ENCODE measurements at places on chromosomes 6 and 20.

DNA sequence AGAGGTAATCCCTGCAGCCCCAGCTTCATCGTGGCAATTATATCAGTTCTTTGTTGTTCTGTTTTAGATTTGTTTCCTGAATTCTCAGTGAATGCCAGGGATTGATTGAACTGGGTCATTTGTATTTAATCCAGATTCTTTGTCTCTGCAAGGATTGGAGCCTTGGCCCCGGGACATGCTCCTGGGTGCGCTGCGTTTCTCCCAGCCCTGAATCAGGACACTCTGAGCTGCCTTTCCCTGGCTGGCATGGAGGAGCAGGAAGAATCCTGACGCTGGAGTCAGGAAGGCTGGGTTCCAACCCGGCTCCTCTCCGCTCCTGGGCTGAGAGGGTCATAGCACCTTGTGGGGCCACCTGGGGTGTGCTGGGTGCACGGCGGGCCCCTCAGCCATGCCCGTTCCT, 545.6 kb downstream of the QKI start:
- peaks cover 11% of the 10 kb centered on the region for H3K27me3 ChIP-seq
- H3K4me3 ChIP-seq = no peak overlapping the region
- DNase-seq = no peak
- H3K36me3 ChIP-seq = no peaks in the 10 kb centered on the region
- H3K27ac ChIP-seq = no peak overlapping the region

DNA sequence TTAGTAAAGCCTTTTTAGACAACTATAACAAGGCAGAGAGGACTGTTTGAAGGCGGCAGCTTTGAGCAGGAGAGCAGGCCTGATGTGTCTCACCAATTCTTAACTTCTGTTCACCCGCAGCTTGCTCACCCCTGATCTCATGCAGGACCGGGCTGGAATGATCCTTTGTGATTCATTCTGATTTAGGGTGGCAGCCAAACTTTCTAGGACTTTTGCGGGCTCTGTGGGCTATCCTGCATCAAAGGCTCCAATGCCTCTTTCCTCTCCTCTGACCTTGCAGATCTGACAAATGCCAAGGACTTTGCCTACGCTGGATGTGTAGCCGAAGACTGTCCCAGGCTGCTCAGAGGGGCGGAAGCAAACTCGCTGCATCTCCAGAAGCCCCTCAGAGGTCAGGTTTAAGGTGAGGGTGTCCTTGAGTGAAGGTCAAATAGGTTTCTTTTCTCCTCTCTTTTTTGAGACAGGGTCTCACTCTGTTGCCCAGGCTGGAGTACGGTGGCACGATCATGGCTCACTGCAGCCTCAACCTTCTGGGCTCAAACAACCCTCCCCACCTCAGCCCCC, 72.3 kb downstream of the VEGFA start:
- H3K27ac ChIP-seq = no peak overlapping the region
- no peak for DNase-seq
- no peaks in the 10 kb centered on the region for H3K36me3 ChIP-seq

GRCh38 chr20:9663423-9663822, 149.0 kb downstream of the LAMP5 start:
- H3K27me3 ChIP-seq = no peaks in the 10 kb centered on the region
- H3K27ac ChIP-seq = no peak overlapping the region
- no peak for DNase-seq
- no peaks in the 10 kb centered on the region for H3K36me3 ChIP-seq
- no peak overlapping the region for H3K4me3 ChIP-seq

GRCh38 chr6:105569706-105570105, 166.8 kb upstream of the PREP start:
- no peak overlapping the region for H3K27ac ChIP-seq
- H3K4me1 ChIP-seq = peaks cover 2% of the 10 kb centered on the region
- H3K27me3 ChIP-seq = peaks cover 19% of the 10 kb centered on the region
- DNase-seq = no peak

- no peaks in the 10 kb centered on the region for H3K27me3 ChIP-seq
- DNase-seq = no peak
- H3K27ac ChIP-seq = no peak overlapping the region
- no peak overlapping the region for H3K4me3 ChIP-seq
- no peaks in the 10 kb centered on the region for H3K4me1 ChIP-seq
- peaks cover 4% of the 10 kb centered on the region for H3K36me3 ChIP-seq
Measured at GRCh38 chr6:145699462-145699861, 35.9 kb downstream of the EPM2A start.

DNA sequence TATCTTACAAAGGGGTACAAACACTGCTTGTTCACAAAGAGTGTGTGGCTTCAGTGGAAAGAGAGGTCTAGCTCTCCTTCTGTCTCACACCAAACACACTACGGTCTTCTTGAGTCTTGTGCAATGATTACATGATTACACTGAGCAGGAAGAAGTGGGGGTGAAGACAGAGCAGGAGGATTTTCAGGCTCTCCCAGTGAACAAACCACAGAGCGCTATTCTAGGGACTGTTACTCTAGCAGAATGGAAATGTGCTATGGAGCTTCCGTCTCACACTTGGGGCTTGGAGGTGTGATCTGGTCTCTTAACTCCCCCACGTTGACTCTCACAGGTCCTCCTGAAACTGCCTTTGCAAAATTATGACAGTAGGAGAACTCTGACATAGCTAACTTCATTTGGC, 203.4 kb downstream of the MYLK4 start:
- DNase-seq = no peak
- H3K36me3 ChIP-seq = no peaks in the 10 kb centered on the region
- H3K4me1 ChIP-seq = peaks cover 12% of the 10 kb centered on the region
- no peak overlapping the region for H3K4me3 ChIP-seq
- H3K27me3 ChIP-seq = peaks cover 63% of the 10 kb centered on the region
- no peak overlapping the region for H3K27ac ChIP-seq

DNA sequence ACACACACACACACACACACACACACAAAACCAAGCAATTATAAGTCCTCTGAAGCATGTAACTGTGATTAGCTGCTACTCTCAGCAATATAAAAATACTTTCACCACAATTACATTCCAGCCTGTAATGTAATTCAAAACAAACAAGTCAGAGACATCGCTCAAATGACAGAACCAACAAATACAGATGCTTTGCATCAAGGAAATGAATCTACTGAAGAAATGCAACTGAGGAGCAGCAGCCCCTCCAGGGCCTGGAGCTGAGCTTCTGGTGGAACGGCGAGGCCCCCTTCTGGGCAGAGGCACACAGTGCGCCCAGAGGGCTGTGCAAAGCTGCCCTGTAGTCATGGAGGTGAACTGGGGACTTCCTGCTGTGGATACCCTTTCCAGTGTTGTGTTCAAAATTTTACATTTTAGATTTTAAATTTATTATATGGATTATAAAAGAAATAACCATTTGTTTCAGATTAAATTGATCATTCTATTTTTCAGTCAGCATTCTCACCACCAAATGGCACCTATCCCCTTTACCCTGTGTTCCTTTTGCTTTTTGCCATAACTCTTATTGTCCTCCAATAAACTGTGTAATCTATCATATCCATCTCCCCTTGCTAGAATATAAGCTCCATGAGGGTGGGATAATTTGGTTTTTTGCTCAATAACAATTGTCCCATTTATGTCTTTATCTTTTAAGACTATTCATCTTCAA, 23.2 kb downstream of the ADAT2 start:
- no peak overlapping the region for H3K4me3 ChIP-seq
- H3K4me1 ChIP-seq = peaks cover 7% of the 10 kb centered on the region
- H3K36me3 ChIP-seq = peaks cover 16% of the 10 kb centered on the region
- H3K27me3 ChIP-seq = no peaks in the 10 kb centered on the region
- DNase-seq = peak; percentile 86
- H3K27ac ChIP-seq = no peak overlapping the region

GRCh38 chr20:16064989-16065707, 508.1 kb downstream of the KIF16B start:
- no peak overlapping the region for H3K27ac ChIP-seq
- H3K27me3 ChIP-seq = no peaks in the 10 kb centered on the region
- DNase-seq = no peak
- no peak overlapping the region for H3K4me3 ChIP-seq
- H3K36me3 ChIP-seq = no peaks in the 10 kb centered on the region
- H3K4me1 ChIP-seq = no peaks in the 10 kb centered on the region

- peak; percentile 34 for DNase-seq
- no peak overlapping the region for H3K4me3 ChIP-seq
- no peaks in the 10 kb centered on the region for H3K36me3 ChIP-seq
- no peak overlapping the region for H3K27ac ChIP-seq
- peaks cover 2% of the 10 kb centered on the region for H3K27me3 ChIP-seq
- no peaks in the 10 kb centered on the region for H3K4me1 ChIP-seq
Measured at GRCh38 chr20:46720776-46721425, 11.5 kb downstream of the SLC2A10 start.

DNA sequence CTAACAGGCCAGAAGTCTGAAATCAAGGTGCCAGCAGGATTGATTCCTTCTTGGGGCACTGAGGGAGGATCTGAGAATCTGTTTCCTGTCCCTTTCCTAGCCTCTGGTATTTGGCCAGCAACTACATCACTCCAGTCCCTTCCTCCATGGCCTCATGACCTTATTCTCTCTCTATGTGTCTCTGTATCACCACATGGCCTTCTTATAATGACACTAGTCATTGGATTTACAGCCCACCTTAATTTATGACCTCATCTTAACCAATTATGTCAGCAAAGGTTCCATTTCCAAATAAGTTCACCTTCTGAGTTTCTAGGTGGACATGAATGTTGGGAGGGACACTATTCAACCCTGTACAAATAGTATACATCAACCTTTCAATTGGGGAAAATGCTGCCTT, 29.3 kb downstream of the SCML4 start:
- DNase-seq = no peak
- H3K4me1 ChIP-seq = peaks cover 70% of the 10 kb centered on the region
- no peak overlapping the region for H3K4me3 ChIP-seq
- H3K36me3 ChIP-seq = peaks cover 1% of the 10 kb centered on the region

- no peaks in the 10 kb centered on the region for H3K27me3 ChIP-seq
- no peak overlapping the region for H3K4me3 ChIP-seq
- H3K36me3 ChIP-seq = no peaks in the 10 kb centered on the region
- no peak overlapping the region for H3K27ac ChIP-seq
Measured at GRCh38 chr20:11012975-11013374, 339.2 kb upstream of the JAG1 start.

- H3K27ac ChIP-seq = no peak overlapping the region
- no peak overlapping the region for H3K4me3 ChIP-seq
- H3K4me1 ChIP-seq = peaks cover 6% of the 10 kb centered on the region
- no peak for DNase-seq
Measured at GRCh38 chr6:46323966-46324622, 153.3 kb upstream of the ENPP5 start.

GRCh38 chr20:21464916-21465315, 48.9 kb downstream of the NKX2-2 start:
- no peak overlapping the region for H3K4me3 ChIP-seq
- H3K4me1 ChIP-seq = no peaks in the 10 kb centered on the region
- H3K27me3 ChIP-seq = peaks cover 22% of the 10 kb centered on the region
- no peak overlapping the region for H3K27ac ChIP-seq
- H3K36me3 ChIP-seq = no peaks in the 10 kb centered on the region
- DNase-seq = no peak

DNA sequence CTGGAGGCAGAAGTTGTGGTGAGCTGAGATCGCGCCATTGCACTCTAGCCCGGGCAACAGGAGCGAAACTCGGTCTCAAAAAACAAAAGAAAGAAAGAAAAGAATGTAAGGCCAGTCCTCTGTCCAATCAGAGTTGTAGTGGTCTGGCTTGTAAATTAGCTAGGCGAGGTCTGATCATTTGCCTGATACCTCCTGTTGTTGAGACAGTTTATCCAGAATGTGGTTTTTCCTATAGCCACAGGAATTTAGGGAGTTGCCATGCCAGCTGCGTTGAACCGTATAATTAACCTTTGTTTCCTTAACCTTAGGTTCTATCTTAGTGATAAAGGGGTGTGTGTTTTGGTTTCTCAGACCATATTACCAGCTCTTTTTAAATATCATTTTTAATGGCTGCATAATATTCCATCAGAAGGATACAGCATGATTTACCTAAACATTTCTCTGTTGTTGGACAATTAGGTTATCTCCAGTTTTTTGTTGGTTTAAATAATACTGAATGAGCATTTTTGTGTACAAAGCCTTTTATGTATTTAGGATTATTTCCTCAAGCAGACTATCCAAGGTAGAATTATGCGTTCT, 11.7 kb upstream of the PPARD start:
- H3K36me3 ChIP-seq = peaks cover 5% of the 10 kb centered on the region
- H3K4me1 ChIP-seq = peaks cover 23% of the 10 kb centered on the region
- no peak overlapping the region for H3K4me3 ChIP-seq
- no peak overlapping the region for H3K27ac ChIP-seq
- no peak for DNase-seq

GRCh38 chr6:26383624-26384417, 913 bp downstream of the BTN2A2 start:
- peak; percentile 57 for DNase-seq
- peak overlapping the region; percentile 85 for H3K4me3 ChIP-seq
- no peaks in the 10 kb centered on the region for H3K27me3 ChIP-seq
- peak overlapping the region; percentile 92 for H3K27ac ChIP-seq
- H3K36me3 ChIP-seq = peaks cover 15% of the 10 kb centered on the region
- H3K4me1 ChIP-seq = peaks cover 14% of the 10 kb centered on the region

- no peaks in the 10 kb centered on the region for H3K36me3 ChIP-seq
- no peak overlapping the region for H3K27ac ChIP-seq
- no peak overlapping the region for H3K4me3 ChIP-seq
- DNase-seq = no peak
- H3K4me1 ChIP-seq = peaks cover 15% of the 10 kb centered on the region
- peaks cover 7% of the 10 kb centered on the region for H3K27me3 ChIP-seq
Measured at GRCh38 chr20:49984426-49985153, 1.8 kb downstream of the SNAI1 start.

GRCh38 chr6:14277405-14277930, 159.9 kb downstream of the CD83 start:
- H3K27ac ChIP-seq = peak overlapping the region; percentile 96
- no peaks in the 10 kb centered on the region for H3K27me3 ChIP-seq
- H3K36me3 ChIP-seq = no peaks in the 10 kb centered on the region
- DNase-seq = peak; percentile 27
- H3K4me3 ChIP-seq = peak overlapping the region; percentile 25
- peaks cover 45% of the 10 kb centered on the region for H3K4me1 ChIP-seq

GRCh38 chr6:26452631-26453235, 5.0 kb upstream of the BTN2A1 start:
- DNase-seq = no peak
- no peaks in the 10 kb centered on the region for H3K27me3 ChIP-seq
- no peak overlapping the region for H3K27ac ChIP-seq

DNA sequence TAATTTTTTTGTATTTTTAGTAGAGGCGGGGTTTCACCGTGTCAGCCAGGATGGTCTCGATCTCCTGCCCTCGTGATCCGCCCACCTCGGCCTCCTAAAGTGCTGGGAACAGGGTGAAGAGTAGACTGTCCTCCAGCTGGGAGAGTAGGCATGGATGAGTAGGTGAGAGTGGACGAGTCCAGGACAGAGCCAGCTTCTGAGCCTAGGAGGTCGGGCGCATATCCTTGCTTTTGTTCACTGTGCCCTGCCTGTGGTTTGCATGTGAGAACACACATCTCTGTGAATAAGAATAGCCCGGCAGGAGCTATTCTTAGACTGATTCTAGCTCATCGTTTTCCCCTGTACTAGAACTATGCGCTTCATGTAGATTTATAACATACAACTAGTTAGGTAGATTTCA, 78.3 kb downstream of the RPP40 start:
- peaks cover 43% of the 10 kb centered on the region for H3K4me1 ChIP-seq
- H3K36me3 ChIP-seq = peaks cover 3% of the 10 kb centered on the region
- no peaks in the 10 kb centered on the region for H3K27me3 ChIP-seq
- no peak overlapping the region for H3K27ac ChIP-seq
- no peak for DNase-seq
